ENCODE measurements at places on chromosomes 5 and 9.

DNA sequence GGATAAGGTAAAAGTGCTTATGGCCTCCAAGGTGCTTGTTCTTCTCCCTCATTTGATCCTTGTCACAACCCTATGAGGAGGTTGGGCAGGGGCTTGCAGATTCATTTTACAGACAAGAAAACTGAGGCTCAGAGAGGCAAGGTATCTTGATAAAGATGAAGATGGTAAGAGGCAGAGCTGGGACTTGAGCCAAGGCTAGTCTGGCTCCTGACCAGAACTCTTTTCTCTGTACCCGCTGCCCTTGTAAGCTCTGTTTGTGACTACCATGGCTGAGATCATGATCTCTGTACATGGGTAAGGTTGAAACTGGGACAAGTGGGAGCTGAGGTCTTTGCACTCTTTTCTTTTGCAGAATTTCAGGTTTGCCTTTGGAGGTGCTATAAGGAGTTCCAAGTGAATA lies 33.6 kb downstream of the SEC61B start:
- DNase-seq: no peak

- no peak for DNase-seq
These were observed 112.2 kb downstream of the RPS23 start for GRCh38 chr5:82165740-82166530.

DNA sequence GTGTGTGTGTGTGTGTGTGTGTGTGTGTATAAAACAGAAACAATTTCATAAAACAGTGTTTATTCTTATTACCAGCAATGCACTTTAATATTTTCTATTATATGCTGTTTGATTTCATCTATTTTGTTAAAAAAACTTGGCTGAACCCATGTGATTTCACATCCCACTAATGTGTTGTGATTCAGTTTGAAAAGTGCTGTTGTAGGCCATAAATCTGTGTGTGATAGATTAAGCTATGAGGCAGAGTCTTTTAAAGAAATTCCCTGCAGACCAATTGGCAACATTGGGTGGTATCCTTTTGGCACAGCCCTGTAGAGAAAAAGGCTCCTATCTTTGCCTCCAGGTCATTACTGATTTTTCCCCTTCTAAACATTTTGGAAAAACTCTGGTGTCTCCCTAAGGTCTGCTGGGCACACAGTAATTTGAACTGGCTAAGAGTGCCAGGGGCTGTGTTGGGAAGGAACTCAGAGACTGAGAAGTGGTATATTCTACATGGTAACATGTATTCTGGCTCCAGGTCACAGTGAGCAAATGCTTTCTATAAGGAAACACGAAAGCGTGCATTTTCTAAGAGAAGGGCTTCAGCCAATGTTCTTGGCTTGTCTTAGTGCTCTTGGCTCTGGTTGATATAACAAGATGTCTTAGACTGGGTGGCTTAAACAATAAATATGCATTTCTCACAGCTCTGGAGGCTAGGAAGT lies 4.5 kb downstream of the CAMK4 start:
- no peak for DNase-seq

DNA sequence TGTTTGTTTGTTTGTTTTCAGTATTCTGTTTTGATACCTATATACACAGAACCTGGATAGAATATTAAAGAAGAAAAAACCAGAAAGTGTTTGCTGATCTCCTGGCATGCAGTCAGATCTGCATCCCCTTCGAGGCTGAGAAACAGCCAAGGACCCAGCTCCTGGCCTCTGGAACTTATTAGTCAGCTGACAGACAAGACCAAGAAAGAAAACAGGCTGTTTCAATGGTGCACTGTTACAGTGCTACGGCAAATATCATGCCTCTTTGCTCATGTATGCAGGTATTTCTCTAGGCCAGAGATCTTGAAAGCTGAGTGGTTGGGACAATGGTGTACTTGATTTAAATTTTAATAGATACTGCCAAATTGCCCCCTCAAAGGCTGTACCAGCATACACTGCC lies 95.0 kb downstream of the C5orf15 start:
- DNase-seq: no peak

- DNase-seq: no peak
These were observed 438.4 kb downstream of the RAB3C start for GRCh38 chr5:59021286-59021673.

GRCh38 chr5:124605541-124605940 lies 140.9 kb downstream of the ZNF608 start:
- no peak for DNase-seq

GRCh38 chr5:180070756-180071530 lies 616 bp downstream of the RNF130 start:
- no peak for DNase-seq

GRCh38 chr5:108081707-108082106 lies 300.2 kb downstream of the FBXL17 start:
- no peak for DNase-seq

GRCh38 chr5:146965761-146966659 lies 87.5 kb upstream of the PPP2R2B start:
- DNase-seq: no peak

- DNase-seq: no peak
These were observed 67.9 kb downstream of the PSMB7 start for GRCh38 chr9:124347206-124347967.

DNA sequence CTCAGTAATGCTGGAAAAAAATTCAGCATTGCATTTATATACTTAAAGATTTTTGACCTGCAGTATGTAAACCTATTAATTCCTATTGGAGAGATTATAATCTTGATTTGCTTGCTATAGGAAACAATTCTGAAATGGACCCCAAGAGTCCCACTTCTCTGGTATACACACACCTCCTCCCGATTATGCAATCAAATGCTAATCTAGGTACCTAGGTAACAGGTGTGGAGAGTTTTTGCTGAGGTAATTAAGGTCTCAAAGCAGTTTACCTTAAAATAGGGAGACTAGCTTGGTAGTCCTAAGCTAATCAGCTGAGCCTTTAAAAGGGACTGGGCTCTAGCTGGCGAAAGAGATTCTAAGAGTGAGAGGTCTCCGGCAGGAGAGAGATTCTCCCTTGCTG lies 22.2 kb downstream of the ISOC1 start:
- no peak for DNase-seq

GRCh38 chr9:91995000-91995655 lies 45.1 kb upstream of the ROR2 start:
- DNase-seq: no peak

- no peak for DNase-seq
These were observed 58.6 kb downstream of the SLIT3 start for GRCh38 chr5:169242175-169242848.

DNA sequence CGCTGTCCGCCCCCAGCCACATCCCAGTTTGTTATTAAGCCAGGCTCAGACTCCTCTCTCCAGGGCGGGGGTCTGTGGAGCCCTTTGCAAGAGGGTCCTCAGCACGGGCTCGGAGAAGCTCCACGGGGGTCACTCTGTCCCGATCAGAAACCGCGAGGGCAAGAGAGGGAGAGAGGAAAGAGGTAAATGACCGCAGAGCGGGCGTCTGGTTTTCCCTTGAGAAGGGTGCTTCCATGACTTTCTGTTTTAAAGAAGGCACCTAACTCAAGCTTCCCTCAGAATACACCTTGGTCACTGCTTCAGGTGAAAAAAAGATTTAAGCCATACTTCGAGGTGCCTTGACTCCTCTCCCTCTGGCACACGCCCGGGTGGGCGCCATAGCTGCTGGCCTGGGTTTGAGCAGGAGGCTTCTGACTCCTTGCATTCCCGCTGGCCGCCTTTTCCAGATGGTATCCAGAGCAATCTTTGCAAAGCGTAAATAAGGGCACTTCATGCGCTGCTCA lies 5.8 kb upstream of the TERT start:
- no peak for DNase-seq

DNA sequence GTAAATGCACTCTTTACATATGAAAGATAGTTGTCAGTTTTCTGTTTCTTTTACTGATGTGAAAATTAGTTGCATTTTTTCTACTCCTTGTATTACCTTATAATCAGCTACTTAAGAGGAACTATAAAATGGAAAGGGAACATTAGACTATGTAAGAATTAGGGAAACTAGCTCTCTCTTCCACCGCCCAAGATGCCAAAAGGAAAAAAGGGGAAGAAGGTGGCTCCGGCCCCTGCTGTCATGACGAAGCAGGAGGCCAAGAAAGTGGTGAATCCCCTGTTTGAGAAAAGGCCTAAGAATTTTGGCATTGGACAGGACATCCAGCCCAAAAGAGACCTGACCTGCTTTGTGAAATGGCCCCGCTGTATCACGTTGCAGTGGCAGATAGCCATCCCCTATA lies 15.2 kb upstream of the HOMER1 start:
- no peak for DNase-seq

DNA sequence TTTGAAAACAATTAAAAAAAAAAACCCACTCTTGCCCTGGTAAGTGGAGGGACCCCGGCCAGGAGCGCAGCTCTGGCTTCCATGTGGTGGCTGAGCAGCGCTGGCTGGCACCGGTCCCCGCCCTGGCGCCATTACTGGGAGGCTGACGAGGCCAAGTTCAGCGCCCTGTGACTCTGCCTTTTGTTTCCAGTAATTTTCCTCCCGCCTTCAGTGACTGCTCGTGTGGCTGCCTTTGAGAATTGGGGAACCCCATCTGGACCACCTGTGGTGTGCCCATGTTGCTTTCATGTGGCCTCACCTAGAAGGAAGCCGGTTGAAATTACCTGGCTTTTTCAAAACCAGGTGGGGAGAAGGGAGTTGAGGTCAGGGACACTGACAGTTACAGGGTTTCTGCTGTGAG lies 136.1 kb downstream of the GAPVD1 start:
- DNase-seq: no peak

- no peak for DNase-seq
These were observed 59.7 kb downstream of the GNA14 start for GRCh38 chr9:77588271-77588937.

- DNase-seq: no peak
These were observed 62.5 kb upstream of the ISOC1 start for GRCh38 chr5:129031886-129032683.

GRCh38 chr9:93094658-93095204 lies 1.3 kb upstream of the CARD19 start:
- DNase-seq: no peak

GRCh38 chr5:108735790-108736189 lies 11.9 kb upstream of the FER start:
- no peak for DNase-seq

DNA sequence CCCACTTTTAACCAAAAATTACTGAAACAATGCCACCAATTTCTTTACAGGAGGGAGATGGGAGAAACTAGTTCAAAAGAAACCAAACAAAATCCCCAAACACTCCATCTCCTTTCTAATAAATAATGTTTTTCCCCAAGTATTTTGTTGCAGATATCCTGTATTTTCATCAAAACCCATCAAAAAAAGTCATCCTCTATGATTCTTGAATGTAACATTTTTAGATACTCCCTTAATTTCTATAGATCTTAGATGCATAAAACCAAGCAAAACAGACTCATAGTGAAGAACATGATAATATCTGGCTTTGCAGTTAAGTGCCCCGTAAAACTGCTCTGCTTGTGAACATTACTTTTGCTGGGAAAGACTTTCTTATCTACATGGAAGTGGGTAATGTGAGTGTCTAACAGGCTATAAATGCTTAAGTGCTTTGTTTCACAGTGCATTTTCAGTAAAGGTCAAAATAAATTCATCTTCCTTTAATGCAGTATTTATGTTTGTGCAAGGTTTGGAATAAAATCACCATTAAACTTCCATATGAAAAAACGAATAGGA lies 77.3 kb upstream of the TBCA start:
- DNase-seq: no peak

All from activated CD8-positive, alpha-beta memory T cell treated with anti-CD3 and anti-CD28 coated beads for 48 hours (primary cell).